Stimulated activated CD8-positive, alpha-beta memory T cell treated with anti-CD3 and anti-CD28 coated beads, Interleukin-4, amount 100 ng/mL, for 1 hour (primary cell): ENCODE measurements at places on chromosomes 5 and 9.

- DNase-seq, result no peak
Measured at GRCh38 chr9:133121915-133122550, 993 bp upstream of the RALGDS start.

GRCh38 chr5:52854301-52854700 lies 66.6 kb downstream of the ITGA1 start:
- no peak for DNase-seq

DNA sequence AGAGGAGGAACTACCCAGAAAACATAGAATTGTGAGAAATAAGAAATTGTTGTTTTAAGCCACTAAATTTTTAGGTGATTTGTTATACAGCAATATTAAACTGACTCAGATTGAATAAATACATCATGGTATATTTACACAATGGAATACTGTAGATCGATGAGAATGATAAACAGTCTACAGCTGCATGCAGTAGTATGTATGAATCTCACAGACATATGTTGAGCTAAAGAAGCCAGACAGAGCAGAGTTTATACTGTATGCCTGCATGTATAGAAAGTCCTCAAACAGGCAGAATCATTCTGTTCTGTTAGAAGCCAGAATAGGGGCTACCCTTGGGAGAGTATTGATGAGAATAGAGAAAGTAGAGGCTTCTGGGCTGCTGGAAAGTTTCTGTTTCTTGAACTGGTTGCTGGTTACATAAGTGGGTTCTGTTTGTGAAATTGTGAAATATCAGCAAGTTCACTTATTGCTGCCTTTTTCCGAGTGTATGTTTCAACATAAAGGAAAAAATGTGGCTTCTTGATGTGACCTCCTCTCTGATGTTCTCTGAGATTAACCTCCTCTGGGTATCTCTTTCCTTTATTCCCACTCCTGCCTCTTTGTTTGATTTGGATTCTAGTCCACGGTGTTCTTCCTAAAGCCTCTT lies 9.6 kb downstream of the KIAA1958 start:
- DNase-seq, result no peak

GRCh38 chr9:122338536-122338935 lies 32.3 kb upstream of the PTGS1 start:
- DNase-seq, result no peak

- no peak for DNase-seq
Measured at GRCh38 chr5:305050-305449, 16.5 kb upstream of the AHRR start.

DNA sequence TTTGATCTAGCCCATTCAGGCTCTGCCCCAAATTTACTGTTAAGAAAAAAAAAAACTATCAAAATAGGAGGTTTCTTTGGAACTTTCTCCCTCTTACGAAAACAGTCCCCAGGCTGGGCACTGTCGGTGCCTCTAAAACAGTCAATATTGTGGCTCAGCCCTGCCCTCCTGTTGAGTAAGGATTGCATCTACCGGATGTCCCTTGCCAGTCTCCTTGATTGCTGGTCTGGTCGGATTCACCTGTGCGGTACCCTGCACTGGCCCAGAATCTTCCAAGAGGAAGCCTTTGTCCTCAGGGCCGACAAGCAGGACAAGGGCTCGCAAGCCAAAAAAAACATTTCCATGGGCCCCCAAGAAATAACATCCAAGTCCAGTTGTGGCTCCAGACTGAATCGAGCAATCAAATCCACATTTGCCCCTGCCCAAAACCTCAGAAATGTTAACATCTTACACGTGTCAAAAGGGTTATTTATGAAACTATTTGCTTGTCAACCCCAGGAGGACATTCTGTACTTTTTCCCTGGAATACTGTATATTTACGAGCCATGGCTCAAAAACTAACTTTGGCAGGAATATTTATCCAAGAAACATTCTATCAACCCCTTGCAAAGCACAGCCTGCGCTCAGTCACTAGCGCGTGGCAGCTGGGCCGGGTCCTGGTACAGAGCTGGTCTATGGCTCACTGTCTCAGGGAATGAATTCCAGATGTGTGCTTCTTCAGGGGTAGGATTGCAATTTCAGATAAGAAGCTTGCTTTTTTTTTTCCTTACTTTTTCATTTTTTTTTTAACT lies 129.2 kb upstream of the ADRA1B start:
- DNase-seq, result no peak

DNA sequence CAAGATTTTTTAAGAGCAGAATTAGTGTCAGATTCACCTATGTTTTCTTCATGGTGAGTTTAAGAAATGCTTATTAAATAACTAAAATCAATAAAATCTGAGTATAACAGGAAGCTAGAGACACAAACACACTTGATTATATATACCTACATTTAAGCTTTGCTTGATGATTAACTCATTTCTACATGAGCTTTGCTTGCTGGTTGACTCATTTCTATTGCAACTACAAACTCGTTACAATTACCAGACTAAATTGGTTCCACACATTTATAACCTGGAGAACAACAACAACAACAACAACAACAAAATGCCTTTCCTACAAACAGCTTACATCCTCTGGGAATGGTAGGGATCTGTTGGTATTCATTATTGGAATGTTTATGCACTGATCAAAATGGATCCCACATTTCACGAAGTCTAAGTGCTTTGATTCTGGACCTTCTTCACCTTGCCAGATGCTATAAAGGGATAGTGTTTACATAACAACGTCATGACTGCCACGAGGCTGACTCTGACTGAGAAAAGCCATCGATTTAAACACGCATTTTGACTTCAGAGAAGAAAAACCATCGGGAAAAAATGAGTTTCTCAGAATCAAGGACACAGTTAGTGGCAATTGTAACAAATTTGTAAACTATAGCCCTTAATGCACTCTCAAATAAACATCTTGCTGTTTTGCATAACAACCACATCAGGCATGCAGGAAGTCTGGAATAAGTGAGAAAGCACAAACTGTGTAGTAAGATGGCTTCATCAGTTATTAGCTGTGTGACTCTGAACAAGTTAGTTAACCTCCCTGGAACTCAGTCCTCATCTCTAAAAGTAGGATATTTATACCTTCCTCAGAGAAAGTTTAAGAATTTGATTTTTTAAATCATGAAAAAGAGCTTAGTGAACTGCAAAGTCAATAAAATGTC lies 49.8 kb downstream of the RASEF start:
- no peak for DNase-seq

DNA sequence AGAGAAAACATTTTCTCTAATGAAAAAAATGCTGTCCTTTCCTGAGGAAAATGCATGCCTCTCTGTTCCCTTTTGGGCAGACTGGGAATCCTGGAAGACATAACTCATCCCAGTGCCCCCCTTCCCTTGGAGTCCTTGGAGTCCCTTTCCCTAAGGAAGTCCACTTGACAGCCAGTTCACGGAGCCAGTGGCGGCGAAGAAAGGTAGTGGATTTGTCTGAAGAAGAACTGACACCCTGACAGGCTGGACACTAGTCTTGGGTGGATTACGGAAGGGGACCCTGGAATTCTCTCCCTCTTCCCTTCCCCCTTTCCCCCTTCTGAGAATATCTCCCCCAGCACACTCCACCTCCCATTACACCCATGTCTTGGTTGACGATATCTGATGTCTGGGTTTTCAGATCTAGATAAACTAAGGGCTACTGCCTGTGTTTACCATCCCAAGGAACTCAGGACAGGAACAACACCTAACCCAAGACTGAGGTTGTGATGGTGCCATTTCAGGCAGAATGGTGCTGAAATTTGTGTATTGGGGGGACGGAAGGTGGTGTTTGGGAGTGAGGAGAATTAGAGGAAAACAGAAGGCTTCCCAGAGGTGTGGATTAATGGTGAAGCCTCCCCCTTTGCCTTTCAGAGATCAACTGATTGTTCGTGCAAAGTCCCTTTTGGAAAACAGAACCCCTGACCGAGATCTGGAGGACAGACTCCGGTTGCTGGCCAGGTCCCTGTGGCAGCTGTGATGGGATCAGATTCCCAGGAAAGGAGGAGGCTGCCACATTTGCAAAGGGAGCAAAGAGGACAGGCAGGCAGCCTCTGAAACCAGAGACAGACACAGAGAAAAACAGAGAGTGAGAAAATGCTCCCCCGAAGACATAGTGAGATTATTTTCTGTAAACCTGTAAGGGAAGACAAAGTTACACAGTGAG lies 704 bp downstream of the SPARC start:
- DNase-seq, result no peak

DNA sequence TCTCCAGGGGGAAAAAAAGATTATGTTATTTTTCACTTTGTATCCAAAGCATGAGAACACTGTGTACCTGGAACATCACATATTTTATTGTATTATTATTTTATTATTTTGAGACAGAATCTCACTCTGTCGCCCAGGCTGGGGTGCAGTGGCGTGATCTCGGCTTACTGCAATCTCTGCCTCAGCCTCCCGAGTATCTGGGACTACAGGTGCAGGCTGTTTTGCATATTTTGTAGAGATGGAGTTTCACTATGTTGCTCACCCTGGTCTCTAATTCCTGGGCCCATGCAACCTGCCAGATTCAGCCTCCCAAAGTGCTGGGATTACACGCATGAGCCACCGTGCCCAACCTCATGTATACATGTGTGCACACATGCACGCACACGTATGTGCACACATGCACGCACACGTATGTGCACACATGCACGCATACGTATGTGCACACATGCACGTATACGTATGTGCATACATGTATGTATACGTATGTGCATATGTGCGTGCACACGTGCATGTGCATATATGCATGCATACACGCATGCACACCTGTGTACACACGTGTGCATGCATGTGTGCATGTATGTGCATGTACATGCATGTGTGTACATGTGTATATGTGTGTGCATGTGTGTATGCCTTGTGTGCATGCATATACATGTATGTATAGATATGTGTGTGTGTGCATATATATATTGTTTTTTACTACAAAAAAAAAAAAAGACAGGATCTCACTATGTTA lies 9.5 kb upstream of the UGCG start:
- no peak for DNase-seq

GRCh38 chr5:130337179-130337888 lies 433.1 kb downstream of the CHSY3 start:
- no peak for DNase-seq

DNA sequence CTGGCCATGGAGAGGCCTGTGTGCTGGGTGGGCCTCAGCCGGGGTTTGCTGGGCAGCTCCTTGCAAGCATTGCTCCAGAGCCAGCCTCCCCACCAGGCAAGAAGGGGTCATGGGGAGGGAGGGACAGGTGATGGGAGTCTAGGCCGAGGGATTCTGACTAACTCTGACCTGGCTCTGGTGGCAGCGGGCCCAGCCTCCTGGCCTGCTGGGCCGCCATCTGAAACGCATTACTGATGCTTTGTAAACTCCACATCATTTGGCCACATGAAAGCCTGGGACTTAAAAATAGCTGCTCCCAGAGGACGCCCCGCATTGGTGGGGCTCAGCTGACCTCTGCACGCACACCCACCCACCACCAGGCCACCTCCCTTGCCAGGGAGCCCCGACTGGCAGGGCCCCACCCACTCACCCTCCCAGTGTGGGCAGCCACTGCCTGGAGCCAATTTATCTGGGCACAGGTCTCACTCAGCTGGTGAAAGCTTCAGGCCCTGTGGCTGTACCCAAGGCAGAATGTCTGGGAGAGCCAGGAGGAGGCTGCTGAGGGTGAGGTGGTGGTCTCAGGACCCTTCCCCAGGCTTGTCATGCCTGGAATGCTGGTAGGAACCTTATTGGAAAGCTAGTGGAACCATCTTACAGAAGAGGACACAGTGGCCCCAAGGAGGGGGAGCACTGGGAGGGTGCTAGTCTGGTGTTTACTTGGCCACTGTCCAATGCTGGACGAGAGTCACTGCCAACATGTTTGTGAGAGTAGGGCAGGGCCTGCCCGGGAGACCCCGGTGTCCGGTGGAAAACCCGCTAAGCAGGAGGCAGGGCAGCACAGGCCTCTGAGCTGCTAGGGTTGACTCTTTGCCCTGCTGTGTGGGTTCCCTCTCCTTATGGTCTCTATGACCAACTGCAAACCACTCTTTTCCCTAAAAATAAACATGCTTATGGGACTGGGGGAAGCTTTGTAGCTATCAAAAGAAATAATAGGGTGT lies 10.8 kb downstream of the TCF7 start:
- no peak for DNase-seq

DNA sequence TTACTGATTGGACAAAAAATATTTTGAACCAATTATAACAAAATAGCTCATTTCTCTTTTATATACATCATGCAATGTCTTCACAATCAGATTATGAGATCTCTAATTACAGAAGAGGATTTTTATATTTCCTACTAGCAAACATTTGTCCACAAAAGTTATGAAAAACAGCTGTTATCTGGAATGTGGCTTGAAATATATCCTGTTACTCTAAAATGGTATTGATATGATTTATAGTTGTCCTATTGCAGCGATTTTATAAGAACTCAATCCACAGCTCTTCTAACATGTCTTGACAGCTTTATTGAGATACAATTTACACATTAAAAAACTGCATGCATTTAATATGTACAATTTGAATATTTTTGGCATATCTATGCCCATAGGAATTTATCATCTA lies 779.9 kb upstream of the ACO1 start:
- DNase-seq, result no peak
